ENCODE measurements at places on chromosomes 7 and 10.

DNA sequence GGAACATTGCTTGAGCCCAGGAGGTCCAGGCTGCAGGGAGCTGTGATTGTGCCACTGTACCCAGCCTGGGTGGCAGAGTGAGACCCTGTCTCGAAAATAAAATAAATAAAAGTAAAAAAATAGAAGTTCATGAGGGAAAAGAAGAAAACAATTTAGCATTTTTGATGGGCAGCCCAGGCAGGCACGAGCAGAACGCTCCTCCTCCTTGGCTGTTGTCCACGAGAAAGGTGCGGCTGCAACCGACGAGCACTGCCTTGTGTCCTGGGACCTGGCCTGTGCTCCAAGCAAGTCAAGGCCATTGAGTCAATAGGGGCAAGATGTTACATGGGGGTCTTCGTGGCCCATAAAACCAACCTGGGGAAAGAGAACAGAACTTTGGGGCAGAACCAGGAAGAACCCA lies 25.6 kb downstream of the EBF3 start:
- DNase-seq: no peak

DNA sequence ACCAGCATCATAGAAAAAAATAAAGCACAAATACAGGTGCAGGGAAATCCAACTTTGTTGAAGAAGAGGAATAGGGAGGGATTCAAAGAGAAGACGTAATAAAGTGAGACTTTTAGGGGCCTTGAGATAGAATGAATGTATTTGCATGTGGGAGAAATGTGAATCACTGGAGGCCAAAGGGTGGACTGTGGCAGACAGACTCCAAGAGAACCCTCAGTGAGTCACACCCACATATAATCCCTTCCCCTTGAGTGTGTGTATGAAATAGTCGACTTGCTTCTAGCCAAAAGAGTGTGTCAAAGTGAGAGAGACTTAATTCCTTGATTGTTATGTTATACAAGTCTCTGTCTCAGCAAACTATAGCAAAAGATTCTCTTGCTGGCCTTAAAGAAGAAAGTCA lies 101.3 kb upstream of the GHITM start:
- DNase-seq: no peak

DNA sequence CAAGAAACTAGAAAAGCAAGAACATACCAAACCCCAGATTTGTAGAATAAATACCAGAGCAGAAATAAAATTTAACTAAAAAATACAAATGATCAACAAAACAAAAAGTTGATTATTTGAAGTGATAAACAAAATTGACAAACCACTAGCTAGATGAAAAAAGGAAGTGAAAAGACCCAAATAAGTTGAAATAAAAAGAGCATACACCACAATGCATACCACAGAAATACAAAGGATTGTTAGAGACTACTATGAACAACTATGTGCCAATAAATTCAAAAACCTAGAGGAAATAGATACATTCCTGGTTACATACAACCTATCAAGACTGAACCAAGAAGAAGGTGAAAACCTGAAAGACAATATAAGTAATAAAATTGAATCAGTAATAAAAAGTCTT lies 333.4 kb downstream of the SH2D4B start:
- DNase-seq: no peak

GRCh38 chr7:112193915-112194502 lies 12.2 kb downstream of the DOCK4 start:
- no peak for DNase-seq

GRCh38 chr7:80764132-80764531 lies 125.7 kb downstream of the CD36 start:
- no peak for DNase-seq

GRCh38 chr7:135774284-135774683 lies 25.7 kb upstream of the FAM180A start:
- DNase-seq: no peak

DNA sequence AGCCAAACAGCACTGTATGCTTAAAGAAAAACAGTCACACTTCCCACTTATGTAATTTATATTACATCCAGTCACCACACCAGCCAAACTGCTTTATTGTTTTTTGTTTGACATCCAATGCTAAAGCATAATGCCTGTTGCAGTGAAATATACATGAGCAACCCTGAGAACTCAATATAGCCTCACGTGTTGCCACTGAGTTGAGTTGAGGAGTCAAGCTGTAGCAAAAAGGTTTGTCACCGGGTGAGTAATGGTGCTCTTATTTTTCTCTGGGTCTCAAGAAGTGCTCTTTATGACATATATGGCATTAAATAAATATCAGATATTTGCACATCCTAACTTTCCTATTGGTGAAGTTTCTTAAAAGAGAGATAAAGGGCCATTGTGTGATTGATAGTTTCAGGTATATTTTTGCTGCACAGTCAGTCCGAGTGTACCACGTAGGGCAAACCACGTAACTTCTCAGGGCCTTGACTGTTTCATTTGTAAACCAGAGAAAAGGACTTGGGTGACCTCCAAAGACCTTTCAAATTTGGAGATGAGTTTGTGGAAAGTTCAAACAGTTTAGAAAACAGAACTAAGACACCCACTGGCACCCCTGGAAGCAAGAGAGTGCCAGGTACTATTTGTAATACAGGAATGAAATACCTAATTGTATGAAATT lies 168.5 kb downstream of the CFTR start:
- DNase-seq: no peak

DNA sequence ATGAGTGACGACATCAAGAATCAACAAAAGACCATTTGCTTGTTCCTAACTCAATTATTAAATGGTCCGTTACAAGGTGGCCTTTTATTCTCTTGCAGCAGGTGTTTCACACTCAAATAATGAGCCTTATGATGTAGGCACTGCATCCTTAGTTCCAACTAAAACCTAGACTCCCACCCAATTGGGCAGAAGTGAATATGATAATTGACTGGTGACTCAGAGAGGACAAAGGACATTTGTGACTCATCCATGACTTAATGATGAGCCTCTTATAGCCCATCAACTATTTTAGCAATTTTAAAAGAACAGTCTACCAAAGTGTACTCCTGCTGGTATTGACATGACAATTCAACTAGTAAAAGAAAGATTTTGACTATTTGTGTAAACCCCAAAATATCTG lies 1027.8 kb upstream of the PHF14 start:
- no peak for DNase-seq
